ENCODE measurements at places on chromosomes 3 and 15.

DNA sequence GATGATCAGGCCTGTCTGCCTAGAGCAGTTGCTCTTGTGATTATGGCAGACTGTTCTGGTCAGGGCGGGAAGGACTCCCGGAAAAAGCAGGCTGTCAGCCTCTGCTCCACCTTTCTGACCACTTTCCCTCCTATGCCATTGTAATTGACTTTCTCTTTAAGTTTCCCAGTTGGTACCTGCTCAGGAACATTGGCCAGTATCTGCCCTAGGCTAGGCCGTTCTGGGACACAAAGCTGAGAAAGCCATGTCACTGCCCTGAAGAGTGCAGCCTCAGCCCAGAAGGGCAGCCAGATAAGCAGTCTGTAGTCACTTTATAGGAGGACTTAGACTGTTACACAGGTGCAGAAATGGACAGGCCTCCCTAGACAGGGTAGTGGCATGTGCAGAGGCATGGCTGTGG, 80.8 kb downstream of the CLSTN2 start:
- DNase-seq: no peak

DNA sequence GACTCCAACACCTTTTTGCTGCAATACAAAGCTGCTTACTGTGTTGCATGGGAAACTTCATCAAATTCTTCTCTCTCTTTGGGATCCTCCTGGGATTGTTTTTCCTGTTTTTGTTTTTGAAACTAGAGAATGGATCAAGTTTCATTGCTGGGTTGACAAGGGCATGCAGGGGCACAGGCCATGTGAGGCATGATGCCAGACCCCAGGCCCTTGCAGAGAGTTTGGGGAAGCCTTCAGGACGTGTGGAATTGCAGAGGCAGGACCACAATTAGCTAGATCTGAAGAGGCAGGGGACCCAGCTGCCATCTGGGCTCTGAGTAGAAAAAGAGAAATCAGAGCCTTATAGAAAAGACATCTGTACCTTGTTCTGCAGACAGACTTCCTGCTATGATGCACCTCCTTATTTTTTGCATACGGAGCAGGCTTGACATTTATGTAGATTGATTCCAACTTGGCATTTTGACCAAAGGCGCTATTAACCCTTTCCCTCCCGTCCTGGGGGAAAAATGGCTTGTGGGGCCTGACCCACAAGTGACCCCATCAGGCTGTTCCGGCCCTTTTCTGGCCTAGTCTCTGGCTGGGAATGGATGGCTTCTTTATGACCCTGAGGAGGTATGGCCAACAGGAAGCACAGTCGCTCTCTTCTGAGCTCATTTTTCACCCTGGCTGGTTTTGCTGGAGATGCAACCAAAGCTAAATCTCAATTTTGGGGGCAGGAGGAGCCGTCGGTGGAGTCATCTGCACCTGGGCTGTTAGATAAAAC, 44.3 kb upstream of the CHRNB4 start:
- no peak for DNase-seq

DNA sequence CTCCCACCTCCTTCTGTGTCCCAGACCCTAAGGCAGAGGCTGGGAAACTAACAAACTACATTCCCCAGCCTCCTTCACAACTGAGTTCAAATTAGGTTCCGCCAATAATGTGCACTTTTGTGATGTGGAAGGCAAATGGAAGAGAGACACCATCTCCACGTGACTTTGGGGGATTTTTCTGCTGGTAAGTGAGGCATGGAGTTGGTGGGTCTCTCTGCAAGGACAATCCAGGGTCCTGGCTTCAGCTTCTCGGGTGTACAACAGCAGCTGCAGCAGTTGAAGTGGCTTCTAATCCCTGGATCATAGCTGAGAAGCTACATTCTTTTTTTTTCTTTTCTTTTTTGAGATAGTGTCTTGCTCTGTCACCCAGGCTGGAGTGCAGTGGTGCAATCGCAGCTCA, 58.9 kb upstream of the GATA2 start:
- no peak for DNase-seq

- no peak for DNase-seq
These were observed 14.1 kb downstream of the SPSB4 start for GRCh38 chr3:141065258-141065657.

- no peak for DNase-seq
These were observed 216.2 kb downstream of the ADAMTS17 start for GRCh38 chr15:100125401-100126191.

- no peak for DNase-seq
These were observed 86.6 kb downstream of the GPR156 start for GRCh38 chr3:120198305-120198878.

DNA sequence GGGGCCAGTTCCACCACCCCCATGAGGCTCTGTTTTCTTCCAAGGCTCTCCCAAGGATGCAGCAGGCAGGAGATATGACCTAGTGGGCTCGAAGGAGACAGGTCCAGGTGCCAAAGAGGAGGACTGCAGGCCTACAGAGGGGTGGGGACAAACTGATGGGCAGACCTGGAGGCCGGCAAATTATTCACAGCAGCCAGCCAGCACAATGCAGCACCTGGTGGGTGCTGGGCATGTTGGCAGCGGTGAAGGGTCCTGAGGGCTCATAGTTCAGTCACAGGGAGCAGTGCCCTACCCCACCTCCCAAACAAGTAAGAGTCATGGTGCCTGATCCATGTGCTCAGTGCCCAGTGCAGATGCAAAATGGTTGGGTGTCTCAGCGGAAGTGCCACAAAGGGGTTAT, 171.7 kb downstream of the ABHD5 start:
- DNase-seq: no peak

DNA sequence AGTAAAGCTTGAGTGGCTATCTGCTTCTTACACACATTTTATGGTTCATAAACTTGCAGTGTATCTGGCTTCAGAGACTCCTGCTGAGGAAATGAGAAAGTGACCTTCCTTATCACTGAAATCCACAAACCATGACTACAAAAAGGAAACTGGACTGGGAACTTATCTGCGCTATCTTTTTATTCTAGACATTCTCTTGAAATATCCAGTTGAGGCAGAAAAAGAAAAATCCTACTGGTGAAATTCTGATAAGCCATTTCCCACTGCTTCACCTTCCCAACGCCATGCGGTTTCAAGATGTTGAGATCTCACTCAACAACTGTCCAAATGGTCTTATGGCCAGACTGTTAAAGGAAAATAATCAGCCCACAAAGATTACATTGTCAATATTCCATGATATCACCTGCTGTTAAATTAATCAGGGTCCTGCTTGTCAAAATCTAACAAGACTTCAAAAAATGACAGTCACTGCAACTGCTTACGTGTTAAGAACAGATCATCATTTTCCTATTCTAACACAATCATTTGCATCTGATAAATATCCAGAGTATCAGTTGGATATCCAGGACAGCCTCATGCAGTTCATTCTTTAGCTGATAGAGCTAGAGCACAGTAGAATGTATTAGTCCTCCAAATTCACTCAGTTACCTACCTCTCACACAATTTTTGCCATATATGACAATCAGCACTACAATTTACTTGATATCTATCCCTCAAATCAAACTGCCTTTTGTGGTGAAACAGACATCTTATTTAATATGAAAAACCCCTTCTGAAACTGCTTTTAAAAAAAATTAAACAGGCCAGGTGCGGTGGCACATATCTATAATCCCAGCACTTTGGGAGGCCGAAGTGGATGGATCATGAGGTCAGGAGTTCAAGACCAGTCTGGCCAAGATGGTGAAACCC, 538.1 kb downstream of the MAGI1 start:
- no peak for DNase-seq

DNA sequence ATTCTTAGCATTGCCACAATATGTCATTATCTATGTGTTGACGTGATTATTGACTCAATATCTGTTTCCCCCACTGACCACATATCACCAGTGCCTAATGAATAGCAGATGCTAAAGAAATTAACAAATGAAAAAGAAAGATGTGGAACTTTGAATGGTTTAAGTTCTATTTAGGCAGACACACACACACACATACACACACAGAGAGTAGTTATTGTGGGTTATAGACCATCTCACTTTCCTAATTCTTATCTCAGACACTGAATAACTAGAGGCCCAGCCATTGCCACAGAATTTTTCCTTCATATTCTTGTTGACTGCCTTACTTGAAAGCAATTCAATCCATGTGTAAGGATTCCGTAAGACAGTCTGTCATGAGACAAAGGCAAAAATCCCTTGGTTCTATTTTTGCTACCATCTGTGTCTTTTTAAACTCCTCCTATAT, 61.9 kb upstream of the PHLDB2 start:
- no peak for DNase-seq

DNA sequence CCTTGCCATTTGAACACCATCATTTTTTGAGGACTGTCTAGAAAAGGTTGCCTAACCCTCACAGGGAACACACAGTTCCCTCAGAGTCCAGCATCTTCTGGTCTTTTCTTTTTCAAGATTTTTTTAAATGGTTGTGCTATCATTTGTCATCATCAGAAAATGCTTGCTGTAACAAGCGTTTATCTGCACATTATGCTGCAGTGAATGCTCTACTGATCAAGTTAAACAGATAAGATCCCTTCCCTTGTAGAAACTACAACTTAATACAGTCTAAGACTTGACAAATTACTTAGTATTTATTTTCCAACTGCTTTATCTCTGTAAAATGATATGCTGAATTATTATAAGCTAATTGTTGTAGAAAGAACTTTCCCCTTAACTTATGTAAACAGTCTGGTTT, 11.9 kb upstream of the ALPK3 start:
- no peak for DNase-seq
